ENCODE measurements at places on chromosomes 12 and 14. TPM values are rescaled to one million over a fixed set of nuclear protein-coding genes. Genes with fewer than 3 reads are reported as not detected.

Gene FAM181A
- not detected for total RNA-seq

Gene CLEC4A
- 1.3 TPM for total RNA-seq

Gene HHIPL1
- not detected for total RNA-seq

Gene SLC25A21
- total RNA-seq = not detected

Gene CKB
- total RNA-seq = 13.7 TPM

Gene PPFIA2
- not detected for total RNA-seq

Gene B4GALNT1
- 4.4 TPM for total RNA-seq
